ENCODE measurements at places on chromosomes 4 and X.

- no peak for DNase-seq
Observed at GRCh38 chrX:17298564-17298963, 76.4 kb upstream of the NHS start.

DNA sequence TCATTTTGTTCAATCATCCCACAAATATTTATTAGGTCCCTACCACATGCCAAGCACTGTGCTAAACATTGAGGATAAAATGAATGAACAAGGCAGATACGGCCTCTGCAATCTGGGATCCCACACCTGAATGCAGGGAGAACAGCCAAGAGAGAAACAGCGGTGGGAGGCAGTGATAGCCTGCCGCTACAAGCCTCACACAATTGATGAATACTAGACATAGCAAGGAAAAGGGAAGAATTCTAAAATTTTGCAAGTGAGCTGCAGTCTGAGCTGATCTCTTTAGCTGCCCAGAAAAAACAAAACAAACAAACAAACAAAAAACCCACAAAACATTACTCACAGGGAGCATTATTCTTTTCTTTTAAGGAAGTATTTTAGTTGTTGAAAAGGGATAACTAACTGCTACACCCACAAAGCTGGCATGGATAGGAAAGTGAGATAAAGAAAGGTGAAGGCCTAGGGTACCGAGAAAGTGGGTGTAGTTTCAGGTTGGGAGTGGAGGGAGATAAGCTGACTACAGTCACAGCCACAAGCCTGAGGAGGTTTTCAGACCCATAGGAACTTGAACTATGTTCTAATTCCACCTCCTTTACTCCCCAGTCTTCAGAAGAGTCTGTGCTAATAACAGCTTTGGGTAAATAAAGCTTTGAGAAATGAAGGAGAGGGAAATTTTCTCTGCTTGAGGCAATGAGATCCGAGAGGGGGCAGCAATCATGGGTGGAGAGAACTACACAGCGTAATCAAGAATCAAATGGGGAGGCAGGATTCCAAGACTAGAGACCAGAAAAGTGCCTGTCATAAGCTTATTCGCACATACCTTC, 85.4 kb downstream of the SH3RF1 start:
- DNase-seq, result no peak

DNA sequence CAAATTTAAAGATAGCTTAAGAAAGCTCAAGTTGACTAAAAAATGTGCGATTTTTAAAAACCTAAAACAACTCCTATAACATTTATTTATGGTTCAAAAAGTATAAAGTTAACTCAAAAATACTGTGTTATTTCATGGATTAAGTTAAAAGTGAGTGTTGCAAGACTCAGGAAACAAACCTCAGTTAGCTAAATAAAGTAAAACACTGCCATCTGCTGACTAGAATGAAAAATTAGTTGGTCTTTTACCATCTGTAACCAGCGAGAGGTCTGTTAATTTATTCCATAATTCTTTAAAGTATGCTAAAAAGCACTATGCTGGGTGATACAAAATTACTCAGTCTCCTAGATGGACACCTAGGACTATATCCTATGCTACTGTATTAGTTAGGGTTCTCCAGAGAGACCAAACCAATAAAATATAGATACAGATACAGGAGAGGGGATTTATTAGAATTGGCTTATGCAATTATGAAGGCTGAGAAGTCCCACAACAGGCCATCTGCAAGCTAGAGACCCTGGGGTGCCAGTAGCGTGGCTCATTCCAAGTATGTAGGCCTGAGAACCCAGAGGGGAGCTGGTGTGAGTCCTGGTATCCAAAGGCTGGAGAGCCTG, 4.9 kb upstream of the WDFY3 start:
- no peak for DNase-seq

GRCh38 chr4:120568731-120569130, 353.8 kb downstream of the PRDM5 start:
- no peak for DNase-seq

GRCh38 chr4:88807499-88807898, 109.9 kb upstream of the NAP1L5 start:
- DNase-seq, result peak; percentile 43

DNA sequence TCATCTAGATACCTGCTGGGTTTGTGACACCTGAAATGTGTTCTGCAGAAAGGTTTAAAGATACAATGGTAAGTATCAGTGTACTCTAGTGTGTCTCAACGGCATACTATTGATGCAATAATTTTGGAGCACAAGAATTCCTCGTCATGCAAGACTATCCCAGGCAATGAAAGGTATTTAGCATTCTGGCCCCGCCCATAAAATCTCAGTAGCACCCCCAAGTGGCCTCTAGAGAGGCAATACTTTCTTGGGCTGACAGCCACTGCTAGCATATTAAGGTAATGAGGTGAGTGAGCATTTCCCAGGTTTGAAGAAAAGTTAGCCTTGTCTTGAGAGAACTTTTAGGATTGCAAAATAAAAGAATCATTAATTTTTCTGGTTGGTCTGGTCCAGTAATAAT, 24.0 kb downstream of the TAB3 start:
- peak; percentile 30 for DNase-seq

GRCh38 chrX:3638280-3638873, 75.1 kb downstream of the PRKX start:
- no peak for DNase-seq

- peak; percentile 95 for DNase-seq
Observed at GRCh38 chrX:47129157-47129898, 15.2 kb downstream of the NDUFB11 start.

Data from Caki2 (cell line).